ENCODE measurements at places on chromosomes 12 and 14. TPM values are rescaled to one million over a fixed set of nuclear protein-coding genes. Genes with fewer than 3 reads are reported as not detected.

Gene TAS2R19
- 8.1 TPM for total RNA-seq

Gene SDR9C7
- total RNA-seq, result not detected

Gene GLIPR1L2
- total RNA-seq, result not detected

Gene DEPDC4
- 0.72 TPM for total RNA-seq

Gene SLC39A5
- total RNA-seq, result not detected

Gene GPR68
- 0.28 TPM for total RNA-seq

Gene PLEK2
- total RNA-seq, result 2.5 TPM

Gene KRT80
- 0.56 TPM for total RNA-seq

Gene ASCL1
- total RNA-seq, result not detected

Gene CABP1
- 0.83 TPM for total RNA-seq

Data from IMR-90 (cell line).